Right lobe of liver (tissue), 6 donors: ENCODE measurements at places on chromosomes 7 and 10. TPM values are rescaled to one million over a fixed set of nuclear protein-coding genes. Genes with fewer than 3 reads are reported as not detected.

Gene SNCG
- total RNA-seq: 1.1 TPM

Gene AGR3
- not detected for total RNA-seq

Gene KIAA1549
- total RNA-seq: 0.74 TPM

Gene CYP3A7
- total RNA-seq: 454 TPM

Gene EVX1
- not detected for total RNA-seq

Gene IMMP2L
- total RNA-seq: 17.3 TPM

Gene TET1
- total RNA-seq: 0.81 TPM

Gene PSMA2
- 76.1 TPM for total RNA-seq

Gene ZP3
- total RNA-seq: 0.31 TPM

Gene RADIL
- not detected for total RNA-seq

Gene HTRA1
- total RNA-seq: 92.6 TPM

Gene C7orf33
- total RNA-seq: not detected

Gene TEX36
- not detected for total RNA-seq
